ENCODE measurements at places on chromosomes 12 and 14. TPM values are rescaled to one million over a fixed set of nuclear protein-coding genes. Genes with fewer than 3 reads are reported as not detected.

DNA sequence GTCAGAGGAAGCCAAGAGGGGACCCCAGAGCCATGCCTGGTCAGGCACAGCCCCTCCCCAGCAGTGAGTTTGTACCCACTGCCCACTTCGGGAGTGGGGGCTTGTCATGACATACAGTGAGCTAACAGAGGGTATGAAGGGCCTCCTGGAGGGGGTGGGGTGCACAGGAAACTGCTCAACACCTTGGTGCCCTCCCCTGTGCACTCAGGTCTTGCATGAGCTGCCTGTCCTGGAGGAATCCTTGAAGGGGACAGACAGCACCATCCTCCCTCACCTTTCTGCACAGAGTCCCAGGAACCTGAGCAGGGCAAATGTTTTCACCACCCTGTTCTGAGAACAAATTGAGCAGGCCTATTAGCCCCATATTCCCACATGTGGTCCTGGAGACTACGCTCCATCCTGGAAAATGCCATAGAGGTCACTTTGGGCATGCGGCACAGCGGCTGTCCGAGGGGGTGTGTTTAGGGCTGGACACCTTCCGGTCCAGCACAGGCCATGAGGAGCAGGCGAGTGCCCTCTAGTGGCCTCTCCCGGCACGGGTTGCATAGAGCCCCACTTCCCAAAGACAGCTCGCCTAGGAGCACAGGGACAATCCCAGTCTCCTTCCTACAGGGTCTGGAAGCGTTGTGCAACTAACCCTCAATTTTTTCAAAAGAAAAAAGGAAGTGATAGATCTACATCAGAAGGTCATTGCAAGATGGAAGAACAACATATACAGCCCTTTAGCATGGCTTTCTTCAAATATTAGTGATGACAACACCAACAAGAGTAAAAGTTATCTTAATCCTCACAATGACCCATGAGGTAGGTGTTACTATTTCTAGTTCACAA lies 31.9 kb upstream of the ZFP36L1 start:
- DNase-seq, result peak; percentile 87

DNA sequence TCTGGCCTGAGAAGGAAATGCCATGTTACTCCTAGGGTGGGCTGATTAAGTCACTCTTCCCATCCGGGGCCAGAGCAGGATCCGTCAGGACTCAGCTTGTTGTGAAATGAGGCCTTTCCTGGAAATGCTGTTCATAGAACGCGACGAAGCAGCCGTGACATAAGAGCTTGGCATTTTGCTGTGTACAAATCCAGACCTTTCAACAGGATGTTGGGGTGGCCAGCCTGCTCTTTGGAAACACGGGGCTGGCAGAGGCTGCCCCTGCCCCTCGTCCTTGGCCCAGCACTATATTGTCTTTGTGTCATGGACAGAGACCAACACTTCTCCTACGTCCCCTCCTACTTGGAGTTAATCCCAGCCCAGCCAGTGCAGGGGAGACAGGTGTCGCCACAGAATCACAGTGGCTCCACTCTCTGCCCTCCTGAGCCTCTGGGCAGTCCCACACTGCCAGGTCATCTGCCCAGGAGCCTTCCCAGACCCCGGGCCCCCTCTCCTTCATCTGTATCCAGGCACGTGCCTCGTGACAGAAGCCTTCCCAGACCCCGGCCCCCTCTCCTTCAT lies 18.6 kb upstream of the EIF5 start:
- no peak for DNase-seq

GRCh38 chr12:93751864-93752610 lies 74.9 kb downstream of the CRADD start:
- no peak for DNase-seq

DNA sequence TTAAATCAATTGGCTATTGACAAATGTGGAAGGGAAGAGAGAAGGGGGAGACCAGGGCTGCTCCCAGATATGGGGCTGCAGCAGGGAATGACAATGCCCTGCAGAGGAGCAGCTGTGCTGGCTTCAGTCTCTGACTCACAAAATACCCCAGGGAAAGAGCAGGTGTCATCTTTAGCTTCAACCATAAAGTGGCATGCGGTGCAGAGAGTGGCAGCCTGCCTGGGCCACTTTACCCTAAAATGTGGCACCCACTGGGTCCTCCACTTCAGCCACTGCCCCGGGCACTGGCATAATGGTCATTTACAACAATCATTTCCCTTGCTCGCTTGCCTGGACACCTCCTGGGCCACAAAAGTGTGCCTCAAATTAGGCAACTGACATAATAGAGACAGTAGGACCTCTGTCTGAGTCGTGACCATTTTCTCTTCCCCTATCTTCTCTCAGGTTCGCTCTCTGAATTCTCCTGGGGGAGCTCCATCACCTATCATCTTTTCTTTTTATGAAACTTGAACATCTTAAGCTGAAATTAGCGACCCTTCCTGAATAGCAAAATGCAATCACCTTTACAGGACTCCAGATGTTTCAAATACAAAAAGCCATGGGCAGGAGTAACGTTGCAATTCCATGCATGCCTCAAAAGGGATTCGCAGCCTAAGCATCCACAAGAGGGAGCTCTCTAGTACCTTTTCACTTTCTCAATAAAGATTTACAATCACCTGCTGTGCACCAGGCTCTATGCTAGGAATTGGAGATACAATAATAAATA lies 179.9 kb upstream of the ATF7IP start:
- DNase-seq, result peak; percentile 61

DNA sequence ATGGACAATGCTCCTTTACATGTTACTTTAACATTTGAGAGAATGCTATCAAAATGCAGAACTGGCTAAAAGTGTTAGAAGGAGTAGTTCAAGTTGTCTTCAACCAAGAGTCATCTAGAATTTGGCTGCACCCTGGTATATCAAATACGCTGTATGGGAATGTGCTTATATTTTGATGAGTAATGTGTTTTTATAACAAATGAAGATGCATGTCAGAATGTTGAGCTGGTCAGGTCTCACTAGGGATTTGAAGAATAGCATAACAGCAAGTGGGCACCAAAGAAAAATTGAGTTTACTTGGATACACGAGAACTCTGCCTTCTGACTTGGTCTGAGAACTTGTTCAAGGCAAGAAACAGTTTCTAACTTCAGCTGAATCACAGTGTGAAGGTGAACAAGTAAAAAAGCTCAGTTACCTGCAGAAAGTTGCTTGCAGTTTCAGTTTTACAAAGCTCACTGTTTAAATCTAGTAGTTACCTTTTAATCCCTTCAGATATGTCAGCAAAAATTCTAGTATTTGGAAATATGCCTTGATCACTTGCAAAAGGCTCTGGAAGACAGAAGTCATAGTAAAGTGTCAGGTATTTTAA lies 82.3 kb downstream of the PDE3A start:
- DNase-seq, result no peak

GRCh38 chr12:124629789-124630480 lies 62.5 kb upstream of the NCOR2 start:
- no peak for DNase-seq

- peak; percentile 97 for DNase-seq
Observed at GRCh38 chr12:48197971-48198671, 5.0 kb downstream of the OR10AD1 start.

DNA sequence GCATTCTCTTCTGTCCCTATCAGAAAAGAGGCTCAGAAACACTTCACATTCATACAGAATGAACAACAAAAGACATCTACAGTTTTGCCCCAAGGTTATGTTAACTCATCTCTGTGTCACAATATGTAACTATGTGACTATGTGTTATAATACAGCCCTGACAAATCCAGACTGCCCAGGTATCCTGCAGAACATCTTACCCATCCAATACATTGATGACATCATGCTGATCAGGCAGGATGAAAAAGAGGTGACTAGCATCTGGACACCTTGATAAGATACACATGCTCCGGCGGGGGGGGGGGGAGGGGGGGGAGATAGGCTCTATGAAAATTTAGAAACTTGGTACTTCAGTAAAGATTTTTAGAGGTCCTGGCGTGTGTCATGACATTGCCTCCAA lies 8.3 kb upstream of the GNS start:
- no peak for DNase-seq

GRCh38 chr14:50403419-50403818 lies 6.7 kb upstream of the CDKL1 start:
- DNase-seq, result no peak

DNA sequence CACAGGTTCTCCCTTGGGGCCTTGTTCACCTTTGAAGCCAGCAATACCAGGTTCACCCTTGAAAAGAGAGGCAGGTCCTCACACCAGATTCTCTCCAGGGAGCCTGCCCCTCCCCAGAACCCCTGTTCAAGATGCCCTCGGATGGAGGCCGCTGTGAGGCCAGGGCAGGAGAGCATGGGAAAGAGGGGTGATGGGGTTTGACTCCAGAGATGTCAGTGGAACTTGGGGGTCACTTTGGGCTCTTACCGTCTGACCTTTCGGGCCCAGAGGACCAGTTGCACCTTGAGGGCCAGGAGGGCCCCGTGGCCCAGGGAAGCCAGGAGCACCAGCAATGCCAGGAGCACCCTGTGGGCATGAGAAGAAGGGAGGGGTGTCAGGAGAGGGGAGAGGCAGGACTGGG lies 17.4 kb downstream of the COL2A1 start:
- no peak for DNase-seq

- DNase-seq, result no peak
Observed at GRCh38 chr12:63305901-63306875, 155.2 kb upstream of the AVPR1A start.

CABP1 gene
- not detected for total RNA-seq

TSPAN8 gene
- total RNA-seq, result 221 TPM

KLRC1 gene
- 2.6 TPM for total RNA-seq

FBXO21 gene
- 36.5 TPM for total RNA-seq

LUM gene
- total RNA-seq, result 13.8 TPM

BCL2L2 gene
- total RNA-seq, result 49.0 TPM
